ENCODE measurements at places on chromosomes 6 and 20.
A peak's percentile ranks its signal among the peaks of the same experiment; 100 is the strongest.

- DNase-seq: peak; percentile 87
Measured at GRCh38 chr6:31441365-31442267, 38.2 kb downstream of the MICA start.

GRCh38 chr6:166595949-166596348 lies 9.5 kb upstream of the RAMACL start:
- no peak for DNase-seq

DNA sequence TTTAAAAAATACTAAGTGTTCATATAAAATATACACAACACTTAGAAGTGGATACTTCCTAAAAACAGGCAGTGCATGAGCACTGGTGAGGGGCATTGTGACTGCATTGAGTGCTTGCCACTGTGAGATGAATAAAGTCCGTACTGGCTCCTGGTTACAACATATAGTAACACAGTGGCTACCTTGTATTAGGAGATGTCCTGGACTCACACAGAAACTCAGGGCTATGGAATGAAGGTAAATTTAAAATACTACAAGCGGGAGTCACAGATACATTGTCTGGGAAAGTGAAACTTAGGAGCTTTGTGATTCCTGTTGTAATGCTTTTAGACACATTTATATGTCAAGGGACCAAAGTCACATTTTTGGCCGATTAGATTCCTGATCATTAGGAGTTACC lies 36.5 kb upstream of the HLA-G start:
- no peak for DNase-seq

GRCh38 chr6:21171801-21172200 lies 421.8 kb upstream of the SOX4 start:
- no peak for DNase-seq

DNA sequence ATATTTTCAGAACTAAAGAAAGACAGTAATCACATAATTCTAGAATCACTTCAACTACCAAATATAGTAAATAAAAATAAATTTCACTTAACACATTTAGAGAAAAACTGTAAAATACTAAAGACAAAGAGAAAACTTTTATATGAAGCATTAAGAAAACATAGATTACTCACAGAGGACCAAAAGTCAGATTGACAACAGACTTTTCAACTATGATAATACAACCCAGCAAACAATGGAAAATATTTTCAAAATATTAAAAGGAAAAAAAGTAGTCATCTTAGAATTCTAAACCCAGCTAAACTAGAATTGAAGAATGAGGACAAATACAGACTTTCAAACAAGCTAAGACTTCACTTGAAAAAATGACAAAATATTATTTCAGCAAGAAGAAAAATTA lies 164.8 kb upstream of the ARID1B start:
- DNase-seq: no peak

GRCh38 chr6:32047855-32048766 lies 9.9 kb downstream of the CYP21A2 start:
- peak; percentile 85 for DNase-seq

- no peak for DNase-seq
Measured at GRCh38 chr6:48134246-48134645, 23.2 kb upstream of the PTCHD4 start.

GRCh38 chr6:138944412-138944811 lies 43.6 kb downstream of the REPS1 start:
- peak; percentile 37 for DNase-seq

DNA sequence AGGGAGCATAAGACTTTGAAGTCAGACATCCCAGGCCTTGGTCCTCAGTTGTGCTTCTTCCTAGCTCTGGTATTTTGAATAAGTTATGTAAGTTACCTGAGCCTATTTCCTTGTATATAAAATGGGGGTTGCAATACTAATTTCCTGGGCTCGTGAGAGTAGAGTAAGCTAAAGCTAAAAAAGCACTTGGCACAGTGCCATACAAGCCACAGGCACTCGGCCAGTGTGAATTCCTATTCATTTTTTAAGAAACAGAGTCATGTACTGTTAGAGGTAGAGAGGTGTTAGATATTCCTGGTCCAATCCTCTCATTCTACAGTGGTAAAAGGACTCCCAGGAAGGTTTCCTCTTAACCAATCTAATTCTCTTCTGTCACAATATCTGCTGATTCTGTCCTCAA lies 79.6 kb upstream of the EPB41L1 start:
- DNase-seq: no peak

DNA sequence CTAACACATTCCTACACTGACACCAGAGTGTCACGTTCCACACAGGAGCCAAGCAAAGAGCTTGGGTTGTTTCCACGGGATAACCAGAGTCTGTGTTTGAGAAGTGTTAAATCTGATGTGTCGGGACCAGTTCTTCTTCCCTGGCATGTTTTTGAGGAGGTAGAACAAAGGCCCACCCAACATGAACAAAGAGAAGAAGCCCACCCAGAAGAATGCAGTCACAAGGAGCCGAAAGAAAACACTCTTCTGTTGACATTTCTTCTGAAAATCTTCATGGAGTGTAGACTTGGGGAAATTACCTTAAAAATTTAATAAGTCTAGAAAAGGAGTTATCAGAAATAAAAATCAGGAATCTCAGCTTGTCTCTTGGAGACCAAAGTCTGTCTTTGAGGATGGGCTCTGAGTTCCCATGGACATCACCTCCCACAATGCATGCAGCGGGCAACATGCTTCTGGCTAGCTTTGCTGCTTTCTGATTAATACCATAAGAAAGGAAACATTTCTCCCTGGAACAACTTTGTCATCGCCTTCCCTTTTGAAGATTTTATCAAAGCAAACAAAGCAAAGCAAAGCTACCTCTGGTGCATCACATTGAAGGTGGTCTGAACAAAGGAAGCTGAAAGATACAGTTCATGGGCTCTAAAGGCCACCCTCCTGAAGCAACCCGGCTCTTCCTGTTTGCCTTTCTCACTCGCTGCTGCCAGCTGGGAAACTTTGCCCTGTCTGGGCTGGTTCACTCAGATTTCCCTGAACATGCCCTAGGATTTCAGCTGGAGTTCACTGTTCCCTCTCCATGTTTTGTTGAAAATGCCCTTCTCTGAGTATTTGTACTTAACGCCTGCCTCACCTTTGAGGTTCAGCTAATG lies 448.1 kb downstream of the KIF16B start:
- no peak for DNase-seq

DNA sequence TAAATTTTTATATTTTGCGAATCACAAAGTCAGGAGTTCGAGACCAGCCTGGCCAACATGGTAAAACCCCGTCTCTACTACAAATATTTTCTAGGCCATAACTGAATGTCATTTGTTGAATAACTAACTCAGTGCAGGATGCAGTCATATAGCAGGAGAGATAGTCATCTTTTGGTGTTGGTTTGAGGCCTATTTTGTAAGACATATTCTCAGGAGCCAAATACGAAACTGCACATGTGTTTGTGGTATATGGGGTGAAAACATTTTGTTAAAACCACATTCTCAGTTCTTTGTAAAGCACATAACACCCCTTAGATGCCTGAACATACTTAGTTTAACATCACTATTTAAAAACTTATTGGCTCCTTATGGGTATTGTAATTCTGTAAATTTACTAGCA lies 4.7 kb upstream of the ENPP5 start:
- no peak for DNase-seq

DNA sequence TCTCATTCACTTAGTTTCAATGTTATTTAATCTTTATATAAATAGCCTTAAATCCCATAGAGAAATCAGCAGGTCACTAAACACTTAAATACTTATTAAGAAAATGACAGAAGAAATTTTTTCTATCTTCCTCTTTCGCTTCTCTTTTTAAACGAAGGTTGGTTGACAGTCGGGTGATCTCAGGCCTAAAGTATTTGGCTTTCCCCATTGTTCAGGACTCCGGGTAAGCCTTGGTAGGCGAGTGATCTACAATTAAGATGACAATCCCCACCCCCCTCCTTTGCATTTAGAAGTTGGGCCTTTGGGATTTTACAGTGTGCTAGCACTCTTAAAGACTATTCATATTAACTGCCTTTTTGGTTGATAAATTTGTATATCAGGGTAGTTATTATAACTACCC lies 19.7 kb upstream of the UTRN start:
- no peak for DNase-seq

GRCh38 chr6:85114581-85114935 lies 335.3 kb upstream of the NT5E start:
- DNase-seq: no peak

- DNase-seq: no peak
Measured at GRCh38 chr6:140370976-140371870, 996.8 kb upstream of the CITED2 start.

DNA sequence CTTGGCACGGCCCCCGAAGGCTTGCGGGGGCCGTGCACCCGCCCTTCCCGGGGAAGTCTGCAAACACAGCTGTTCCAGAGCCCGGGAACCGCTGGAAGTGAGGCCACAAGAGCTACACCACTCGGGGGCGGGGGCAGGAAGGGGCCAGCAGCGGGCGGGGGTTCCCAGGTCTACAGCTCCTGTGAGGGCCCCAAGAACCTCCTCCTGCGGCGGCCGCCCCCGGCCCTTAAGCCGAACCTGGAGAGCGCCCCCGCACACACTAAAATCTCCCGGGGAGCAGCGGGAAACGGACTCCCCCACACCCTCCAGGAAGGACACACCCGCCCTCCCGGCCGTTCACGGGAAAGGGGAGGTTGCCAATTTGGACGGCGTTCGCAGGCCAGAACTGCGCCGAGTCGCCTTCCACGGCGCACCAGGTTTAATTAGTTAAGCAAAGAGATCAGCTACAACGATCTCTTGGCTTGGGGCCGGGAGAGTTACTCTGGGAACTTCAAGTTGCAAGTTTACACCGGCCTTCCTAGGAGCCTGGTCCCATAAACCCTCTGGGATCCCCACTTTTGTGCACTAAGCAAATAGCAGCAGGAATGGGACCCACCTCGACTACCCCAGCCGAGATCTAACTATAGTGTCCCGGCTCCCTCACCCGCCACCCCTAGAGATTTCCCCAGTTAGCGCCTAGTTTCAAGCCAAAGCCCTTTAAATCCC lies 1.7 kb downstream of the JAG1 start:
- DNase-seq: peak; percentile 84

DNA sequence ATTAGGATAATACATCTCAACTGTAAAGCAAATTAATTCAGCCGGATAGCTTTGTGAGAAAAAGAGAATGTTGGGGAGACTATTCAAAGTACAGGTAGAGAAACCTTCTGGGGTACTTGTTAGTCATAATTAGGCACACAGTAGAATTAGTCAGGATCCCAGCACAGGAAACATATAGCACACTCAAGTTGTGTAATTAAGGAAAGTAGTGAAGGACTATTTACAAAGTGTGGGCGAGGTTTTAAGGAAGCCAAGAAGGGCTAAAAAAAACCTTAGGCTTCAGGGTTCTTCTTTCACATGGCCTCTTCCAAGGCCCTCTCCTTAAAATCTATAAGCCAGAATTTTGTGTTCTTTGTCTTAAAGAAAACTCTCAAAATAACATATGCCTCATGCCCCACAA lies 126.7 kb downstream of the RTN4IP1 start:
- DNase-seq: peak; percentile 44

- DNase-seq: no peak
Measured at GRCh38 chr6:159680104-159680503, 12.9 kb downstream of the SOD2 start.

- no peak for DNase-seq
Measured at GRCh38 chr6:39843305-39844020, 51.3 kb downstream of the DAAM2 start.

DNA sequence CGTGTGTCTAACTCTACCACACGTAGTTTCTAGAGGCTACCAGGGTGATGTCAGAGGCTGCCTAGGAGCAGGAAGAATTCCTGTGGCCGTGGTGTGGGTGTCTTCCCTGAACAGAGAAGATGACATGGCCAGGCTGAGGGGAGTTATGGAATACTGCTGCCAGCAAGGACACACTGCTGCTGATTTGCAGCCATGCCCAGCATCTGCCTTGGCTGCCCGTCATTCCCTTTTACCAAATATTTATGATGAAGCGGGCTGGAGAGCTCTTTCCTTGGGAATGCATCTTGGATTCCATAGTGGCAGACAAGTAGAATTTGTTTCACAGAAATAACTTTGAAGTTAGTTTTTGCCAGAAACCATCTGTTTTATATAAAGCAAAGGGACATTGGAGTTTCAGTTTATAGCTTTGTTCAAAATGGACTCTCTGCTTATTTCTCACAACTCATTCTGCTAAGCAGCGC lies 80.8 kb upstream of the VSTM2L start:
- peak; percentile 37 for DNase-seq

- no peak for DNase-seq
Measured at GRCh38 chr6:15352220-15352619, 106.4 kb downstream of the JARID2 start.

DNA sequence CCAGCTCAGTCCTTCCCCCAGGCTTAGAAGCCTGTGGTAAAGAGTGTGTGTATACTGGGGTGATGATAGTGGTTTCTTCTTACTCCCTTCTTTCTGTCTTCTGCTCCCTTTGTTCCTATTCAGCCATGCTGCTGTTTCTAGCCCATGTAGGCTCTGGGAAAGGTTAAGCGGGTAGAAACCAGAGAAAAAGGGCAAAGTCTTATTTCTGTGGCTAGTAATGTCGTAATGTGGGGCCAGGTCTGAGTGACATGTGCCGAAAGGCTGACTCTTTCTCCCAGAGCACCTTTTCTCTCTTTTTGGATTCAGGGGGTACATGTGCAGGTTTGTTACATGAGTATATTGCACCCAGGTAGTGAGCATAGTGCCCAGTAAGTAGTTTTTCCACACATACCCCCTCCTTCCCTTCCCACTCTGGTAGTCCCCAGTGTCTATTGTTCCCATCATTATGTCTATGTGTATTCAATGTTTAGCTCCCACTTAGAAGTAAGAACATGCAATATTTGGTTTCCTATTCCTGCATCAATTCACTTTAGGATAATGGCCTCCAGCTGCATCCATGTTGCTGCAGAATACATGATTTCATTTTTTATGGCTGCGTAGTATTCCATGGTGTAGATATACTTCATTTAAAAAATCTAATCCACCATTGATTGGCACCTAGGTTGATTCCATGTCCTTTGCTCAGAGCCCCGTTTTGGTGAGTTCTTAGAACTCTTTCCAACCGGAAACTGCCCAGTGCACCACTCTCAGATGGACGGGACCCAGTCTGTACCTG lies 74.3 kb downstream of the EFHC1 start:
- no peak for DNase-seq

DNA sequence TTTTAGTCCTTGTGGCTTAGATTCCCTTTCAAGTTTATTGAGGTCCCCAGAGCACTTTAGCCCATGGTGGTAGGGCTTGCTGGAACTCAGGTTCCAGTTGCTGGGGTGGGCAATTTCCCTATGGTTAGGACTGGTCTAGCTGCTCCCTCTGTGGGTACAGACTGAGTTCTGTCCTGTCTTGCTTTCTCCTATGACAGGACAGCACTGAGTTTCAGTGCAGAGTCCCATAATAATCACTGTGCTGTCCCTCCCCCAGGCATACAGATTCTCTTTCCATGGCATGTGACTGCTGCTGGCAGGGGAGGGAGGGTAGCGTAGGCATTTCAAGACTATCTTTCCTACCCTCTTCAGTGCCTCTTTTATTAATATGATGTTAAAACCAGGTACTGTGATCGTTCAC lies 17.1 kb upstream of the ERVFRD-1 start:
- DNase-seq: no peak

Data from stomach (tissue), 19 donors.